Activated gamma-delta T cell (primary cell): ENCODE measurements at places on chromosomes 3 and 15.

GRCh38 chr3:49415931-49416601, 3.8 kb downstream of the TCTA start:
- DNase-seq: no peak

GRCh38 chr15:36808411-36809160, 229.2 kb downstream of the CDIN1 start:
- DNase-seq: no peak

GRCh38 chr3:32946973-32947788, 4.3 kb upstream of the CCR4 start:
- no peak for DNase-seq

GRCh38 chr15:83998486-83998885, 237.1 kb upstream of the GOLGA6L4 start:
- DNase-seq: no peak

DNA sequence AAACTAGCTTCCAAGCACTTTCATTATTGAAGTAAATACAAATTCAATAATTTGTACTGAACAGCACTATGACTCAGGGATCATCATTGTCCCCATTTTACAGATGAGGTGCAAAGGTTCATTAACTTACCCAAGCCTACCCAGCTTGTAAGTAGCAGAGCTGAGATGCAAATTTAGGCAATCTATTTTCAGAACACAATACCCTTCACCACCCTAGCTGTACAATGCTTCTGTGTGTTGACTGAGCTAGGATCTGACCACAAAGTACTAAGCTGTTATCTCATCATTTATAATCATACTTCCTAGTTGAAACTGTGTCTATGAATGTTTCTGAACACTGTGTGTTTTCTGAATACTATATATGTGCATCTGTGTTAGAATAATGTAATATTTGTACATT, 3.2 kb upstream of the ILDR1 start:
- no peak for DNase-seq

DNA sequence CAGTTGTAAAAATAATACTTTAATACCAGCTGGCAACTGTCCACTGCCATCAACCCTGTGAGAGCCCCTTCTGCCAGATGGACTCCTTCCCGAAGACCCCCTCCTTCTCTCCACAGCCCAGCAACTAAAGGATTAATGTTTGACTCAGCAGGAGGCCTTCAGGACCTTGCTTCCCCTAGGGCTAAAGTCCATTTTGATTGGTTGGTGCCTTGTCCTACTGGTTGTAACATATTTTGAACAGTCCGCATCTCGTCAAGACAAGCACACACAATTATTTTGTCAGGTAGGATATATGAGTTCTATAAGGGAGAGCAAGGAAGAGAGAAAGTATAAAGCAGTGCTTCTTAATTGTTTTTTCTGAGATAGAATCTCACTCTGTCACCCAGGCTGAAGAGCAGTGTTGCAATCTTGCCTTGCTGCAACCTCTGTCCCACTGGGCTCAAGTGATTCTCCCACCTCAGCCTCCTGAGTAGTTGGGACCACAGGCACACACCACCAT, 18.6 kb downstream of the ACOX2 start:
- no peak for DNase-seq

GRCh38 chr3:123246866-123247265, 45.1 kb downstream of the SEC22A start:
- no peak for DNase-seq

GRCh38 chr3:194925614-194926013, 239.9 kb downstream of the FAM43A start:
- no peak for DNase-seq

GRCh38 chr3:58352626-58353025, 19.9 kb downstream of the PXK start:
- no peak for DNase-seq

GRCh38 chr3:141412936-141413354, 44.6 kb downstream of the ZBTB38 start:
- no peak for DNase-seq

GRCh38 chr3:195885036-195885891, 23.1 kb downstream of the TNK2 start:
- DNase-seq: no peak

DNA sequence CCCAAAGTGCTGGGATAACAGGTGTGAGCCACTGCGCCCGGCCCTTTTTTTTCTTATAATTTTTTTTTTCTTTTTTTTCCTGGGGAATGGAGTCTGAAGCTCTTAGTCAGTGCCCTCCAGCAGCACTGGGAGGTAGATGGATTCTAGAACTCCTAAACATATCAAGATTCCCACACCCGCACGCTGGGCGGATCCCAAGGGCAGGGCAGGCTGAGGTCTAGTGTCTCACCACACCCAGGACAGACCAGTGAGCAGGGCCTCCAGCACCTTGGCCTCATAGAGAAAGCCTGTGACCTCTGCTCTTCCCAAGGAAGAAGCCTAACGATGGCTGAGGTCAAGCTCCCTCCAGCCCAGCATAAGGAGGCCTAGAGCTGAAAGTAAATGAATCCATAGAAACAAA, 153.7 kb upstream of the MEF2A start:
- DNase-seq: no peak

DNA sequence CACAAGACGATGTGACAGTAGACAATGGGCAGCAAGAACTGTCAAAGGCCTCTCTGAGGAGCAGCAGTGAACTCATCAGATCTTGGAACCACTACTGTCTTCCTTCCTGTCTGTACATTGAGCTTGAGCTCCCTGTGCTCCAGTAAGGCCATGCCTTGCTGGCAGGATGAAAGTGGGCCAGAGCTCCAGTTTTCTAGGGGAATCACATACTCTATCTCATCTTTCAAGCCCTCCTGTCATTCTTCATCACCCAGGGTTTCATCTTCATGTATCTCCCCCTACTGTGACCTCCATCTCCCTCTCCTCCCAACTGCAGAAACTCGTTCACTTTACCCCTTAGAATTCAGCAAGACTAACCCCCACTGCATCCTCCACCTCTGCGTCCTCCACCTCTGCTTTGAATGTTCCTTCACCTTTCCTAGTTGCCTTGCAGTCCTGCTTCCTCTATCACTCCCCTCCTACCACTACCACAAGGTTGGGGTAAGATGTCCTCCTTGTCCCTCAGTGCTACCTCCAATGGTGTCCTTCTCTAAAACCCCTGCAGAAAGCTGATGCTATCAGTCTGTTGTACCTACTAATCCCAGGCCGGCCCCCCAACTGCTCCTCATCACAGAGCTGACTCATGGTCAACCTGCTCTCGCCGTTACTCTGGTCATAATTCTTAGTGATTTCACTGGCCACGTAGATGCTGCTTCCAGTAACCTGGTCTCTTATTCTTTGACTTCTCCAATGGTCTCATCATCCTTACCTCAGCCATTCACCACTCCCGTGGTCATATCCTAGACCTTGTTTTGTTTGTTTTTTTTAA, 22.3 kb downstream of the NKIRAS1 start:
- no peak for DNase-seq

- DNase-seq: no peak
Measured at GRCh38 chr3:28050885-28051284, 190.5 kb upstream of the CMC1 start.

DNA sequence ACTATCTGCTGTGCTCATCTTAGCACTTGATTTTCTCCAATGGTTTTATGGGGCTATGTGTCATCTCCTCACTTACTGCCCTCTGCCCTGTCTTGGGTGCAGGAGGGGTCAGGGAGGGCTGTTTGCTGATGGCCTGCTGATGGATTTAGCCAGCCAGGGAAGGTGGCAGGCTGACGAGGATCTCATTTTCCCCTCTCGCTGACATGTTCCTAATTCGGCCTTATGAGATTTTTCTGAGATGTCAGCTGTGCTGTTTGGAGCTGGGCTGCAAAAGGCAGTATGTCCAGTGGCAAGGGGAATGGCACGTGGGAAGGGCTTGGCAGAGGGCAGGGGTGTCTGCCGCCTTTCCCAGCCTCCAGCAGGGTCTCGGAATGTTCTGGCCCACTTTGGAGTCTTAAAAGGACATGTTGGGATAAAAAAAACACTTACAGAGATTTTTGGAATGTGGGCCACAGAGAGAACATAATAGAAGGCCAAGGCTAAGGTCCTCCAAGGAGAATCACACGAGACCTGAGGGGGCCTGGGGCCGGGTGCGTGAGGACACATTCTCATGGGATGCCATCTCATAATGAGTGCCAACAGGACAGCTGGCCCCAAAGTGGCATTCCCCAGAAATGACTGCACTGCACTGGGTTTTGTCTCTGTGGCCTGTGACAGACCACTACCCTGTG, 303.8 kb downstream of the TLE3 start:
- DNase-seq: no peak

- no peak for DNase-seq
Measured at GRCh38 chr3:103440539-103441203, 1005.9 kb downstream of the ZPLD1 start.

GRCh38 chr3:159884661-159885402, 103.8 kb upstream of the IL12A start:
- DNase-seq: no peak

- DNase-seq: no peak
Measured at GRCh38 chr3:50157827-50158529, 2.9 kb downstream of the SEMA3F start.

GRCh38 chr3:32424581-32425250, 33.1 kb downstream of the CMTM7 start:
- no peak for DNase-seq

DNA sequence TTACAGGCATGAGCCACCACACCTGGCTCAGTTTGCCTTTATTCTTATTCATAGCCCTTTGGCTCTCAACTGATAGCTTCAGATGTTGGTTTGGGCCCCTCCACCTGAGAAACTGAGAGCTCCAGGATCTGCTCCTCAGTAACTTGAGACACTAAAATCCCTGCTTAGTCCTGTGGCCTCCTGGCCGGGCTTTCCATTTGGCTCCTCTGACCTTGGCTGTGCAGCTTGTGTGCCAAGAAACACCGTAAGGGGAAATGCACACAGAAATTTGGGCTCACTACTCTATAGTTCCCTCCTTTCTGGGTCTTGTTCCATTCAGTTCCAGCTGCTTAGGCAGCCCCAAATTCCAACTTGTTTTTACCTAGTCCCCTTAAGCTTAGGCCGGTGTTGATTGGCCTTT, 24.9 kb downstream of the NIPA2 start:
- no peak for DNase-seq
